Activated naive CD4-positive, alpha-beta T cell (primary cell): ENCODE measurements at places on chromosomes 12 and 14.

GRCh38 chr14:75249958-75250336, 28.7 kb upstream of the FOS start:
- DNase-seq = no peak

DNA sequence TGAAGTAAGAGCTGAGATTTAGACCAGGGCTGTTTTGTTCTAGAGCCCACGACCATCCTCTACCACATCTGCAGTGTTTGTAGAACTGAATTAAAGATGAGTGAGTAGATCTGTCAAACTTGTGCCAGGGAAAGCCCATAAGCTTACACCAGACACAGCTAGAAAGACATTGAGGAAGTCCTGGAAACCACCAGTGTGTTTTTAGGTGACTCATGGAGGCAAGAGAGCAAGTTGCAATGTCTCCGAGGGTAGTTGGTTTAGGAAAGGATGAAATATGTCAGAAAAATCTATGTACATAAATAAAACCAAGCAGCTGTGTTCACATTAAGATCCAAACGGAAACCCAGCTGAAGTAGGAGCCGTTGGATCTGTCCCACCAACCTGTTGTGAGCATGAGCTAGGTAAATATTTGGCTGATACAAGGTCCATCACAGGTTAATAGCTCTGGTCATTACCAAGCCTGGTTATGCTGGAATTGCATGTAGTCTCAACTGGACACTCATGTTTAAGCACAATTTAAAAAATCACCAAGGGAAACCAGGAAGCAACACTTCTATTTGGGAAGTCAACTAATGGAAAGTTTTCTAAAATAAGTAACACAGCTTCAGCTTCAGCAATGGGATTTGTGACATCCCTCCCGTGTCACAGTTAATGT, 49.9 kb upstream of the PLEKHG3 start:
- no peak for DNase-seq

GRCh38 chr12:117027251-117028086, 71.7 kb downstream of the TESC start:
- no peak for DNase-seq

GRCh38 chr12:70353780-70354660, 12.1 kb upstream of the KCNMB4 start:
- no peak for DNase-seq

GRCh38 chr12:16531621-16532020, 74.3 kb downstream of the LMO3 start:
- DNase-seq = no peak

- DNase-seq = no peak
Measured at GRCh38 chr14:37172024-37172869, at the start of gene SLC25A21. Gene SLC25A21, minus strand, starts transcription at chr14:37172606.

DNA sequence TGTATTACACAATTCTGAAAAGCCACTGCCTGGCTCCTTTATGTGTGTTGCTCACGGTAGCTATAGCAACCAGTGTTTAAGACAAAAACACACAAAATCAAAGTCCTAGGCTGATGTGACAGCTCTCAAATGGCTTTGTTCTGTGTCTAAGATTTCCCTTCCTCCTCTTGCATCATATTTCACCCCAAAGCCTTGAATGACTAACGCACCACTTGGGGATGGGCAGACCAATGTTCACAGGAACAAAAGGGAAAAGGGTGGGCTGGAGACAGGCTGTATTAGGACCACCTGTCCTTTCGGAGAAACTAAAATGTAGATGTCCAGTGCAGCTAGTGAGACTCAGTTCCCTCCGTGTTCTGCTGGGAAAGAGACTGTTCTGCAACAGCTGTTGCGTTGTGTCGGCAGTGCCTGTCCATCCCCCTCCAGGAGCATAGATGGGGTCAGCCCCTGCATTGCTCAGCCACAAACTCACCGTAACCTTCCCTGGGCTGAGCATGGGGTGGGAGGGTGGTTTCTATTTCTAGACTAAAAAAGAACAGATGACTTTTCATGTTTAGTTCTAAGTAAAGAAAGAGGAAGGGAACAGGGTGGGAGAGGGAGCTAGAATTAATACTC, 26.8 kb upstream of the DAAM1 start:
- DNase-seq = no peak

GRCh38 chr14:73166399-73166798, 30.1 kb downstream of the PSEN1 start:
- no peak for DNase-seq

DNA sequence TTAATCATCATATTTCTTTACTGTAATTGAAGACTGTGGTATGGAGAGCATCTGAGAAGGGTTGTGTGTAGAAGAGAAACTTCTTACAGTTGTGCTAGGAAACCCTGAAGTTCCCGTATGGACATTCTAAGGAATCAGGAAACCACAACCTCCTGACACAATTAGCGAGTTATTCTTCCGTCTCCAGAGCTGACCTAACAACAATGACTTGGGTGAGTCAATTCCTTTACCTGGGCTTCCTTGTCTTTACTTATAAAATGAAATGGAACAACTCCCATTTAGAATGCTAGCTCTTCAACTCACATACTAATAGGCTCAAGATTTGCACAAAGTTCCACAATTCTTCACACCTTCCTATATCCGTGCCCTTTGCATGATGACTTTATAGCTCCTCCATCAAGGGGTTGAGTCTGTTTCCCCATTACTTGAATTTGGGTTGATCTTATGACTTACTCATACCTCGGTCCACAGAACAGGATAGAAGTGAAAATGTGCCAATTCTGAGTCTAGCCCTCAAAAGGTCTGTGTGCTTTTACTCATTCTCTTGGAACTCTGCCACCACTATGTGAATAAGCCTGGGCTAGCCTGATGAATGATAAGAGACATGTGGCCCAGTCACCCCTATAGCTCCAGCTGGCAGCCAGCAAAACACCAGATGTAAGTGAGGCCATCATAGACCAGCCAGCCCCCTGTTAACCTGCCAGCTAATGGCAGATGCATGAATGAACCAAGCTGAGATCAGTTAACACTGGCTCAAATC, 459.4 kb downstream of the ETNK1 start:
- no peak for DNase-seq

GRCh38 chr14:59028476-59029202, 159.8 kb upstream of the DAAM1 start:
- DNase-seq = no peak

DNA sequence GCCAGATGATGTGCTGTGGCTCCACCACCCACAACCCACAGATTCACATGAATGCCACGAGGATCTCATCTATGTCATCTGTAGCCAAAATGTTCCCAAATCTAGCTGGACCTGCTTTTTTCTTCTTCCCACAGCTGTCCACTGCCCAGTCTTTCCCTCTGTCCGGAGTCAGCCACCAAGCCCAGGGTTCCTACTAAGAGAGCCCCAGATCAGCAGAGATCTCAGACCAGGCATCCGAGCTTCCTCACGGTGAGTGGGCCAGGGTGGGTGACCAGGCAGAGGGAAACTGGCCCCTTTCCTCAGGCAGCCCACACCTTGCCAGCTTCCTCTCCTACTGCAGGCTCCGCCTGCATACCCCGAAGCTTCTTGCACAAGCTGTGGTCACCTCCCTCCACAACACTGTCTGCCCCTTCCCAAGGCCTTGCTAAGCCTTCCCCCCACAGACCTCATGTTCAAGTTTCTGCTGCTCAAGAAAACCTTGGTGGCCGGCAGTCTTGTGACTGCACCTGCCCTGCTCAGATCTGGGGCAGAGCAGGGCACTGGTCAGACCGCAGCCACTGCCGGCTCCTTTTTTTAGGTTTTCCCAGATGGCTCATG, 81.4 kb downstream of the ACTN1 start:
- no peak for DNase-seq

DNA sequence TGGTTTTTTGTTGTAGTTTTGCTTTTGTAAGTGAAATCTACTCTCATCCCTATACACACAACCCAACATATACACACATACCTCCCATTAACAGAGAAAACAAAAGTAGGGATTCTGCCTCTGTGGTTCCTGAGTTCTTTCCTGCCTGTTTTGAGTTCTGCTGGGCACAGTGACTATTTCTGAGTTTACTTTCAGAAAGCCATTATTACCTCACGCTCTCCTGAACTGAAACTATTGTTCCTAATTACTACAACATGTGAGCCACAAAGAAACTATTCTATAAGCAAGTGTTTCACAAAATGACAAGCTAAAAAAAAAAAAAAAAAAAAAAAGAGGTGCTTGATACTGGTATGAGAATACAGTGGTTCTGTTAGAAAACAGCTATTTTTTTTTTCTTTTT, 110.9 kb downstream of the ALG10B start:
- no peak for DNase-seq

DNA sequence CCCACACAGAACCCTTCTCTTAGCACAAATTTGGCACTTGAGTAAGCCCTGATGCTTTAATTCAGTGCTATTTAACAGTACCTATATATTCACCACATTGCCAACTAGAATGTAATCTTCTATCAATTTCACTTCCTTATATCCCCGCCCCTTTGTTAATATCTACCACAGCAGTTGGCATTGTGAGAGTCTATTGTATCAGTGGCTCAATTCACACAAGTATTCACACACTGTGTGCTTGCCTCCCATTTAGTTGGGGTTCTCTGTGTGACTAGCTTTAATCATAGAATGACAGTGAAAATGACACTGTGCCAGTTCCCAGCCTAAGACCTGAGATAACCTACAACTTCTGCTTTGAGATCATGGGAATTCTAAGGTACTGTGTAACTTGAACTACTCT, 103.1 kb downstream of the SEC23A start:
- no peak for DNase-seq

DNA sequence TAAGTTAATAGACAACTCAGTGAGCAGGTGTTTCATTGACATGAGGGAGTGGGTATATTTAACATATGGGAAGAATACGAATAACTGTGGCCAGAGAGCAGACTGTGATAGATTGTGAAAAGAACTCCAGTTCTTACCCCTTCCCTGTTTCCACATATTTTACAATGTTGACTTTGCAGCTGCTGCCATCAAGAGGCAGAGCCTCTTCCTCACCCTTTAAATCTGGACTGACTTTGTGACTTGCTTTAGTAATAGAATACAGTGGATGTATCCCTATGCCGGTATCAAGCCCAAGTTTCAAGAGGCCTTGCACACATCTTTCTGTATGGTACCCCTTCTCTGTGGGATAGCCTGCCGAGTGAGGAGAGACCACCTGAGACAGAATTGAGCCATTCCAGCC, 356.7 kb downstream of the ETNK1 start:
- DNase-seq = no peak

GRCh38 chr12:50220363-50220995, 53.3 kb upstream of the CERS5 start:
- no peak for DNase-seq

- DNase-seq = no peak
Measured at GRCh38 chr14:91207008-91207407, 37.5 kb downstream of the GPR68 start.

GRCh38 chr14:105817971-105818711, 291.8 kb downstream of the TMEM121 start:
- no peak for DNase-seq

DNA sequence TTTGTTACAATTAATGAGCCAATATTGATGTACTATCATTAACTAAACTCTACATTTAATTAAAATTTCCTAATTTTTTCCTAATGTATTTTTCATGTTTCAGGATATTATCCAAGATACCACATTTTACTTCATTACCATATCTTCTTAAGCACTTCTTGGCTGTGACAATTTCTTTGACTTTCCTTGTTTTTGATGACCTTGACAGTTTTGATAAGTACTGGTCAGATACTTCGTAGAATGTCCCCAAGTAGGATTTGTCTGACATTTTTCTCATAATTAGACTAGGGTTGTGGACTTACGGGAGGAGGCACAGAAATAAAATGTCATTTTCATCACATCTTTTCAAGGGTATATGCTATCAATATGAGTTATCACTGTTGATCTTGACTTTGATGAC, 700.9 kb downstream of the BCL11B start:
- DNase-seq = no peak

GRCh38 chr12:105272152-105272551, 36.2 kb upstream of the APPL2 start:
- no peak for DNase-seq

- no peak for DNase-seq
Measured at GRCh38 chr12:116880213-116880816, 926 bp downstream of the HRK start.

DNA sequence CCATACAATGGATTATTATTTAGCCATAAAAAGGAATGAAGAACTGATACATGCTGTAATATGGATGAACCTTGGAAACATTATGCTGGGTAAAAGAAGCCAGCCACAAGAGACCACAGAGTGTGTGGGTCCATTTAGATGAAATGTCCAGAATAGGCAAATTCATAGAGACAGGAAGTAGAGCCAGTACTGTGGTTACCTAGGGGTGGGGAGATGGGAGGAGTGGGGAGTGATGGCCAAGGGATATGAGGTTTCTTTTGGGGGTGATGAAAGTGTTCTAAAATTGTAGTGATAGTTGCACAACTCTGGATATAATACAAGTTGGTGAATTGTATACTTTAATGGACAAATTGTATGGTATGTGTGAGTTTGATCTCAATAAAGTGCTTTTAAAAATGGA, 18.6 kb downstream of the JDP2 start:
- DNase-seq = no peak

GRCh38 chr12:52873513-52873831, 24.7 kb upstream of the KRT78 start:
- DNase-seq = no peak

- DNase-seq = no peak
Measured at GRCh38 chr12:68918960-68919359, 14.0 kb downstream of the CPM start.

DNA sequence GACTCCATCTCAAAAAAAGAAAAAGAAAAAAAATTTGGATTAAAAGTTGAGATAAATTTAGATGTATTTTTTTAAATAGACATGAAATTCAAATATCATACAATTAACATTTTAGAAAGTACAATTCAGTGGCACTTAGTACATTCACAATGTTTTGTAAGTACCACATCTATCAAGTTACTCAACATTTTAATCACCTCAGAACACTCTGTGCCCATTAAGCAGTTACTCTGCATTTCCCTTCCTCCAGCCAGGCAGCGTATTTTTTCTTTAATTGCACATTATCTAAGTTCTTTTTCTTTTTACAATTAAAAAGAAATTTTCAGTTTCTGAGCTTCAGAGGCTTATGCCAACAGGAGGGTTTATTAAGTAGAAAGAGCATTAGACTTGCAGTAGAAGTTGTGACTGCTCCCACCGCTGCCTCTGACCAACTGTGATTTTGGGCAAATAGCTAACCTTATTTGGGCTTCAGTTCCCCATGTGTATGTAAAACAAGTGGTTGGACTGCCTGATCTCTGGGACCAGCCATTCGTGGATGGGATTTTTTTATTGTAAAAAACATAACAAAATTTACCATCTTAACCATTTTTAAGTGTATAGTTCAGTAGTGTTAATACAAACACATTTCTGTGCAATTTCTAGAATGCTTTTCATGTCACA, 65.7 kb downstream of the WNK1 start:
- no peak for DNase-seq

- DNase-seq = no peak
Measured at GRCh38 chr12:41121374-41121773, 66.7 kb upstream of the PDZRN4 start.

- DNase-seq = no peak
Measured at GRCh38 chr14:57085801-57086200, 182.9 kb downstream of the EXOC5 start.

DNA sequence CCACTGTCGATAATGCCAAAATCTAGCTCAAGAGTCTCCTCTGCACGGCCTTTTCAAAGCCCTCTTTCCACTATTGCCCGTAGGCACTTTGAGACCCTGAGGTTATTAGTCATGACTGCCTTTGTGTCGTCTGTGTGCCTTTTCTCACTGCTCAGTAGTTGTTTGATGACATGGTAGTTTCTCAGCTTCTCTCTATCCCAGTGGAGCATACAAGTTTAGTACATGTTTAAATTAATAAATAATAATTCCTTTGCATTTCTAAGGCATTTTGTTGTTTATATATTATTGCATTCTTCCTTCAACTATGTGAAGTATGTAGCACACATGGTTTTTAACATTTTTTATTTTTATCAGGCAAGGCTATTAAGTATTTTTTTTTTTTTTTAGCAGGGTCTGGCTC, 458.1 kb downstream of the PCNX1 start:
- no peak for DNase-seq
